ENCODE measurements at places on chromosomes 3 and 15. TPM values are rescaled to one million over a fixed set of nuclear protein-coding genes. Genes with fewer than 3 reads are reported as not detected.

GRCh38 chr3:52188556-52188955 is 9.4 kb upstream of the ALAS1 start:
- H3K27me3 ChIP-seq, result no peaks in the 10 kb centered on the region
- no peak overlapping the region for H3K27ac ChIP-seq
- H3K4me1 ChIP-seq, result no peaks in the 10 kb centered on the region
- H3K36me3 ChIP-seq, result no peaks in the 10 kb centered on the region

The IL12A gene
- not detected for total RNA-seq

DNA sequence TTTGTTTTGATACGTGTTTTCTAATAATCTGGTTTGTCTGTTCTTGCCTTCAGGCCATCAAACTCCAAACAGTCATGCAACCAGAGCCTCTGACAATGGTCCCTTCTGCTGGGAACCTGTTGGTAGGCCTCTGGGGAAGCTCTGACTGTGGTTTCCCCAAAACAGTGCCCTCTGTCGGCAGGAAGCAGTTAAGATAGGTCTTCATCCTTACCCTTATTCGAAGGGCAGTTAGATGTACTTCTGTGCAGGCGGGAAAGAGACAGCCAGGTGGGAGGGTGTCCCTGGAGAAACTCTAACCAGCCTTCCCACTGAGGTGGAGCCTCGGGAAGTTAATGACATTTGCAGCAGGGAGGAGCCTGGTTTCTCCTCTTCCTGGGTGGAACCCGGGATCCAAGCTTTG is 81.6 kb upstream of the CHMP2B start:
- H3K4me1 ChIP-seq, result no peaks in the 10 kb centered on the region
- H3K4me3 ChIP-seq, result no peak overlapping the region
- no peaks in the 10 kb centered on the region for H3K27me3 ChIP-seq
- H3K27ac ChIP-seq, result no peak overlapping the region

GRCh38 chr15:70083946-70084345 is 13.8 kb downstream of the TLE3 start:
- peaks cover 87% of the 10 kb centered on the region for H3K36me3 ChIP-seq
- no peak for DNase-seq
- H3K4me1 ChIP-seq, result peaks cover 29% of the 10 kb centered on the region
- H3K27me3 ChIP-seq, result no peaks in the 10 kb centered on the region

DNA sequence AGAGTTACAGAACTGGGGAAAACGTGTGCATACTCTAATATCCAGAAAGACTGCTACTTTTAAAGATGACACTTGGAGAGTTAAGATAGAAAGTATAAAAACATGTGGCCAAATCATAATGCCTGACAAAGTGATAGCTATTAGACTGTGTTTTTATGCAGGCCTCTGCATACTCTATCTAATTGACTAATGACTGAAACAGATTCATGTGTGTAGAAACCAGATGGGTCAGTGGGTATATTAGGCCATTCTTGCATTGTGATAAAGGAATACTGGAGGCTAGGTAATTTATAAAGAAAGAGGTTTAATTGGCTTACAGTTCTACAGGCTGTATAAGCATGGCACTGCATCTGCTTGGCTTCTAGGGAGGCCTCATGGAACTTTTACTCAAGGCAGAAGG is 71.5 kb downstream of the PPM1L start:
- DNase-seq, result no peak
- H3K27me3 ChIP-seq, result no peaks in the 10 kb centered on the region
- no peak overlapping the region for H3K4me3 ChIP-seq
- no peaks in the 10 kb centered on the region for H3K4me1 ChIP-seq
- H3K36me3 ChIP-seq, result no peaks in the 10 kb centered on the region
- no peak overlapping the region for H3K27ac ChIP-seq

DNA sequence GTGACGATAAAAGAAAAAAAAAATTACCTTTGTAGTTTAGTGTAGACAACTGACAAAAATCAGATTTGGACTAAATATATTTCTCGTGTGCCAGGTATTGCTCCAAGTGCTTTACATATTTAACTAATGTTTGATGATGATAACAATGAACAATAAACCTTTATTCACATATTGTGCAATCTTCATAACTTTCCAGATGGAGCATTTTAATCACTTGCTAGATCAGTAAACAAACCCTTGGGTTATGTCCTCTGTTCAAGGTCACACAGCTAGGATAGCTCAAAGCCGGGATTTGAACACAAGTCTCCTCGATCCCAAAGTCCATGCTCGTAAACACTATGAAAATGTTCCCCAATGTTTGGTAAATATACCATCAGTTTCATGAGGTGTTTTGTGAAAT is 14.5 kb downstream of the NCEH1 start:
- H3K4me1 ChIP-seq, result no peaks in the 10 kb centered on the region
- H3K27ac ChIP-seq, result no peak overlapping the region
- H3K4me3 ChIP-seq, result no peak overlapping the region
- H3K27me3 ChIP-seq, result no peaks in the 10 kb centered on the region
- H3K36me3 ChIP-seq, result no peaks in the 10 kb centered on the region

DNA sequence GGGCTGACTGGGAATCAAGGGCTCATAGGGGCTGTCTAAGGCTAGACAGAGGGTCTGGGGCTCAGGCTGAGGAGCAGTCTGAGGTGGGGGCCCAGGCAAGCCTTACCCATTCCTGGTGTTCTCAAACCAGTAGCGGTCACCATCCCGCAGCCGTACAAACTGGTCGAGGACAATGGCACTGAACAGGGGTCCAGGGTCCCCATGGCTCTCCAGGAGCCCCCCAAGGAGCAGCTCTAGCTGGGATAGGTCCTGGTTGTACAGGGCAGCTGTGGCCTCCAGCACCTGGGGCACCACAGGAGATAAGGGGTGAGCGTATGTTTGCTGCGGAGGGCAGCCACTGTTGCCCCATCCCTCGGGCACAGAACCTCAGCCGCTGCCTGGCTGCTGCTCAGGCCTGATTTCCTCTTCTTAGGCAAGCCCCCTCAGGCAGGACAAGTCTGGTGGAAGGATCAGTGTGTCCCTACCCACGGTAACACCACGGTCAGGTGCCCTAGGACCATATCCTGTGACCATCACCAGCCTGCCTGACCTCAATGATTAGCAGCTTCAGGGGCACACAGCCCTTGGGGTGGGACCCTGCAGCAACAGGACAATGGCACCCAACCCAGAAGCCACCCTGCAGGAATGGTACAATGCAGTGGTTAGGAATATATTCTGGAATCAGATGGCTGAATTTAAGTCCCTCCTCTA is 5.9 kb downstream of the DUOX2 start:
- H3K4me1 ChIP-seq, result no peaks in the 10 kb centered on the region
- H3K27me3 ChIP-seq, result peaks cover 68% of the 10 kb centered on the region
- no peaks in the 10 kb centered on the region for H3K36me3 ChIP-seq
- H3K27ac ChIP-seq, result no peak overlapping the region

DNA sequence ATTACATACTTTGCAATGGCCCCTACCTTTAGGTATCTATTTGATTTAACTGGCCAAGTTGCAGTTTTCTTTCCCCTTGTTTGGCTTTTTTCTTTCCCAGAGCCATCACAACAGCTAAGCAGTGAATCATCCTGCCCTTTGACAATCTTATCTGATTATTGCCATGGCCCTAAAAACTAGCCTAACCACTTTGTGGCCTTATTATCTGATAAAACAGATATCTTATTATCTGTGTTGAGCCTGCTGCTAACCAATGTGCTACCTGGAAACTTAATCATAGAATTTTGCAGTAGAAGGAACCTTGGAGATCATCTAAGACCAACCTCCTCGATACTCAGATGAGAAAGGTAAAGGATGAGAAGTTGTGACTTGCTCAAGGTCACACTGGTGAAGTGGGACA is 37.1 kb downstream of the EIF4E3 start:
- no peaks in the 10 kb centered on the region for H3K27me3 ChIP-seq
- H3K4me1 ChIP-seq, result peaks cover 8% of the 10 kb centered on the region
- no peaks in the 10 kb centered on the region for H3K36me3 ChIP-seq
- DNase-seq, result no peak

GRCh38 chr15:60989696-60990095 is 239.4 kb downstream of the RORA start:
- no peak for DNase-seq
- no peak overlapping the region for H3K27ac ChIP-seq
- no peaks in the 10 kb centered on the region for H3K27me3 ChIP-seq
- H3K4me1 ChIP-seq, result no peaks in the 10 kb centered on the region

The CCK gene
- total RNA-seq, result 0.59 TPM

DNA sequence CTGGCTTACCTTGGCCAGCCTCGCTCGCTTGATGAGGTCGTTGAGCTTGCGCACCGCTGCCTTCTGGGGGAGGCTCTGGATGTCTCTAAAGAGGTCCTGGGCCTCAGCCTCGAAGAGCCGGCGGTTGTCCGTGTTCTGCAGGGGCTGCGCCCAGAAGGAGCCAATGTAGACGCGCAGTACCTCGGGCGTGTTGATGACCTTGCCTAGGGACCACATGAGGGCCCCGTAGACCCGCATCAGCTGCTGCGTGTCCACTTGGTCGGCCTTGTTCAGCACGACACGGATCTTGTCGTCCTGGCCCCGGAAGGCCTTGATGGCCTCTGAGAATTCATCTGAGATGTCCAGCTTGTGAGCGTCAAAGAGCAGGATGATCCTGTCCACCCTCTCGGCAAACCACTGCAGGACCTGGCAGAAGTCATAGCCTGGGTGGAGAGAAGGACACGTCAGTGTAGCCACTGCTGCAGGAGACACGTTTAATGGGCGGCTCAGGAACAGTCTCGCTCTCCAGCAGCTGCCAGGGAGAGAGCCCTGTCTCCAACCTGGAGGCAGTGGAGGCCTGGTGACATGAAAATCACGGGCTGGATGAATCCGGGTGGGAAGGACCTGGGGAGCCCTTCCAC is 25.5 kb upstream of the SPTBN5 start:
- no peak for DNase-seq
- no peak overlapping the region for H3K4me3 ChIP-seq
- peaks cover 12% of the 10 kb centered on the region for H3K4me1 ChIP-seq

The EIF4E3 gene
- total RNA-seq, result 2.4 TPM

- H3K36me3 ChIP-seq, result no peaks in the 10 kb centered on the region
- no peaks in the 10 kb centered on the region for H3K4me1 ChIP-seq
Measured at GRCh38 chr15:51083641-51084166, 11.0 kb downstream of the TNFAIP8L3 start.

DNA sequence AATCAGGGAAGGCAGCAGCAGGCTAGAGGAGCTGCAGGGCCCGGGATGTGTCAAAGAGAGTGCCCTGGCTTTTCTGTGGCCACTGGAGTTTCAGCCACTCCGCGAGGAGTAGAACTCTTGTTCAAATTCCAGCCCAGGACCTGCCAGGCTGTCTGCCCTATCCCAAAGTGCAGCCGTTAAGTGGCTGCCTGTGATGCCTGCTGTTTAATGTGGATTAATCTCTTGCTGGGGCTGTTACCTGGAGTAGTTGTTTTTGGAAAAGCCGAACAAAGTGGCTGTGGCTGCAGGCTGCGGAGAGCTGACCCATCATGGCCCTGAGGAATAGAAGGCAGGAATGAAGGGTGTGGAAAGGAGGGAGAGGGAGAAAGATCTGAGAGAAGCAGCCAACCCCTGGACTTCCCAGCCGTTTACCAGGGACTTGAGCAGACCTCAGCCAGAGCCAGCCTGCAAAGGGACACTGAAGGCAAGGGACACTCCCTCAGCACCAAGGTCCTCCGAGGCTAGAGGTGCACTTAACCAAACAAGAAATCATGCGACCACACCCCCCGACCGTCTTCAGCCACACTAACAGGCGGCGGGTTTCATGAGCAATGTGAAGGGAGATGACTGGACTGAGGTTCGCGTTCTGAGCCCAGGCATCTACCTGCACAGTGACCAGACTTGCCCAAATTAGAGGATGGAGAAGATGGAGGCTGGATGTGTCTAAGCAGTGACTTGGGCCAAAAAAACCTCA is 4.7 kb downstream of the CDAN1 start:
- H3K4me1 ChIP-seq, result peaks cover 4% of the 10 kb centered on the region
- peaks cover 54% of the 10 kb centered on the region for H3K36me3 ChIP-seq
- H3K4me3 ChIP-seq, result no peak overlapping the region
- no peak for DNase-seq

Measured in endodermal cell (in vitro differentiated cells).